ENCODE measurements at places on chromosomes 2 and 18.

DNA sequence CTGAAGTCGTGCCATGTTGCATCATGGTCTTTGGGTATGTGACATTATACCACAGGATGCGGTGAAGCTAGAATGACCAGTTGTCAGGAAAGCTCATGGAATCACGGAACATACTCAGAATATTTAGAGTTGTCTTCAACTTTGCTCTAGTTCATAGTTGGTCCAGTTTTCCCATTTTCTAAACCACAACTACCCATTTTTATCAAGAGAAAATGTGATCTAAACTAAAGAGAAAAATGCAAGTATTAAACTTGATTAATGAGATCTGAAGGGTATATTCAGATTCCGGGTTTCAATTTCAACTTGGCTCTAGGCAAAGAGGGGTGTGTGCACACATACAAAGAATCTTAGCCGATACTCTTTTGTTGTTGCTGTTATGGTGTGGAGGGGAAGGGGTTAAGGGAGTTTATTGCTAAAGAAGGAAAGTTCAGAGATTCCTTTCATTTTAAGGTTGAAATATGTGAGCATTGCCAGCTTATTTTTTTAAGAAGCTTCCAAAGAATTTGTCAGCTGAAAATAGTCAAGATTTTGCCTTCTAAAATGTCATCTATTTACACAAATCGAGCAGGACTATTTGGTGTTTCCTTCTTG lies 516.6 kb upstream of the ZEB2 start:
- DNase-seq, result no peak

GRCh38 chr2:197254776-197255530 lies 55.6 kb downstream of the ANKRD44 start:
- no peak for DNase-seq

- no peak for DNase-seq
Measured at GRCh38 chr18:37570336-37570930, 4.8 kb upstream of the CELF4 start.

GRCh38 chr18:11136241-11136640 lies 13.1 kb downstream of the PIEZO2 start:
- no peak for DNase-seq

GRCh38 chr18:3793545-3793944 lies 343.6 kb downstream of the TGIF1 start:
- no peak for DNase-seq

DNA sequence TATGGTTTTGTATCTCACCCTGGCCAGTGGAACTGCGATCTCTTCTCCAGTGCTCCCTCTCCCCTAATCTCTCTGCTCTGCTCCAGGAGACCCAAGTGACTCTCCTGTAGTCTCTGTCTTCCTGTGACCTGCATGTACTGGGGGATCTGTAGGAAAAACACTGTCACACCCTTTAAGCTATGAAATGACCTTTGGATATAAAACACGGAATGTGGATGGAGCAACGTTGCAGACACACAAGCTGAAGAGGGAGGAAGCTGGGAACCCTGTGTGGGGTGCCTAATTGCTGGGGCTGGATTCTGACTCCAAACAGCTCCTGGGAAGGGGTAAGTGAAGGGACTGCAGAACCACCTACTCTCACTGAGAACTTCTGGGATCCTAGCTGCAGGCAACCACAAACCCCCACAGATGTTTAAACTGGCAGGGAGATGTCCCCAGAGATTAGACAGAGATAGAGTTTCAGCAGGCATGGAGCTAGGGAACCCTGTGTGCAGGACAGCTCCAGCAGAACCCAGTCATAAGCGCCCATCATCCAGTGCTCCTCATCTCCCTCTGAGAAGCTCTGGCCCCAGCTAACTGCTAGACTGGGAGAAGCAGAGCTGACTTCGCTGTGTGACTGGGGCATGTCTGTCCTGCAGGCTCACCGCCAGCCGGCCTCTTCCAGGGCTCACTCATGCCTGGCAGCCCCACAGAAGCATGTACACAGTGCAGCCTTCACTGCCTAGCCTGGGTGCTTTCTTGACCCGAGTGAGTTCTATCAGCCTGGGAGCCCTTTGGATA lies 482.7 kb upstream of the SETBP1 start:
- DNase-seq, result no peak

- DNase-seq, result no peak
Measured at GRCh38 chr2:26672112-26672817, 20.3 kb upstream of the KCNK3 start.

GRCh38 chr2:181275643-181276070 lies 181.5 kb upstream of the ITGA4 start:
- peak; percentile 29 for DNase-seq

DNA sequence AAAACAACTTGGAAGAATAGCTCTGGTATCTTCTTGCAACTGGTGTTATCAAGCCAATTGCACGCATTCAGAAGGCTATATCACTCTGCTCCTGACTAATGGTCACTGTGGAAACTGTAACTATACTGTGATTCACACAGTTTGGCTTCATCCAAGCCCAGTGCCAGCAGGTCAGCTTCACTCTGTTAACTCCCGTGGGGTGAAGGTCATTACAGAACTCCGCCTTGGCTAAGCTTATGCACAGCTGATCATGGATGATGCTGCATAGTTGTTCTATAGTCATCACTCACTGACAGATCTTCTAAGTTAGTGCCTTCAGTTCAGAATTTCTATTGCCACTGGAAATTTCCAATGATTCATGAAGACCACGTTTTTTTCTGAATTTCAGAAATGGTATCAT lies 497.2 kb upstream of the NETO1 start:
- no peak for DNase-seq

GRCh38 chr2:134365356-134365755 lies 111.5 kb downstream of the MGAT5 start:
- no peak for DNase-seq

- DNase-seq, result no peak
Measured at GRCh38 chr2:68302281-68302875, 17.4 kb downstream of the CNRIP1 start.

Data from stimulated activated CD8-positive, alpha-beta memory T cell treated with anti-CD3 and anti-CD28 coated beads, Interleukin-4, amount 100 ng/mL, for 48 hours (primary cell).